Astrocyte (in vitro differentiated cells and primary cell): ENCODE measurements at places on chromosomes 11 and 22.

- DNase-seq, result no peak
Observed at GRCh38 chr11:34458525-34458924, 19.8 kb downstream of the CAT start.

DNA sequence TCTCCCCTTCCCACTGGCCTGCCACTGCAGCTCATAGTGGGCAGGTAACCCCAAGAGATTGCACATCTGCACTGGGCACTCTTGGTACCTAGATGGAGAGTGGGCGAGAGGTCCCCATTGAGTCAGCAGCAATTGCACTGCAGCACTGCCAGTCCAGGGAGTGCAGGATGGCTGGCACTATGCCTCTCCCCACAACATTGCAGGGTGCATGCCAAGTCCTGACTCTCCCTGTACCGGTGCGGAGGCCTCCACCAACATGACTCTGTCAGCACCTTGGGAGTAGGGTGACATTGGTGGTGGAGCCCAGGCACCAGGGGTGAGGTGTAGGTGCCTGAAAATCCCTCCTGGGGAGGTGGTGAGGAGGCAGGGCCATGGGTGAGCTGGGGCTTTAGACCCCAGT lies 82.2 kb downstream of the TRAF6 start:
- DNase-seq, result no peak

DNA sequence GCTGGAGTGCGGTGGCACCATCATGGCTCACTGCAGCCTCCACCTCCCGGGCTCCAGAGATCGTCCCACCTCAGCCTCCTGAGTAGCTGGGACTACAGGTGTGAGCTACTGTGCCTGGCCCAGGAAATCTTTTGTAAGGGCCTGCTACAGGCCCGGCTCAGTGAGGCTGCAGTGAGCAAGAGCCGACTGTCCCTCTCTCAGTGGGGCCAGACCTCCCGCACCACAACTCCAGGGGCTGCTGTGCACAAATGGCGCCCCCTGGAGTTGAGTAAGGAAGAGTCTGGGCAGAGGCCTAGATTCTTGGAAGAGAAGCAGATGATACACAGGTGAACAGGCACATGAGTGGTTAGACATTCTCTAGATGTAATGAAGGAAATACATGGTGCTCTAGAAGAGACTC lies 7.0 kb downstream of the SERHL2 start:
- DNase-seq, result no peak

GRCh38 chr11:15074206-15075161 lies 1.1 kb downstream of the CALCB start:
- peak; percentile 31 for DNase-seq

GRCh38 chr11:23865341-23865975 lies 631.4 kb upstream of the LUZP2 start:
- peak; percentile 22 for DNase-seq

DNA sequence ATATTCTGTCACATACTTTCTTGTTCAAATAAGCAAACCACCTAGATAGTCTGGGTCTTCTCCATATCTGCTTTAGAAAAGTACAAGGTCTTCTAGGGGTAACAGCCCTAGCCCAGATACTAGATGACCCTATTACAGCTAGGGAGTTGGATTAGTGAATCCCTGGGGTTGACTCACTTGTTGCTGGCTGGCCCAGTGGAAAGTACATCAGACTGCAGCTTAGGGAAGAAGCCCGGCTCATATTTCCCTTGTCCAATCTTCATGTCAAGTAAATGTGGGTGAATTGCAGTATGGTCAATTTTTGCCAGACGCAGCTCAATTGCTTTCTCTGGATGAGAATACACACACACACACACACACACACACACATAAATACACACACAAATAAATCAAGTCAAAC lies 79.1 kb upstream of the SCUBE2 start:
- peak; percentile 58 for DNase-seq

- peak; percentile 20 for DNase-seq
Observed at GRCh38 chr11:87290304-87290922, 252.7 kb downstream of the TMEM135 start.

DNA sequence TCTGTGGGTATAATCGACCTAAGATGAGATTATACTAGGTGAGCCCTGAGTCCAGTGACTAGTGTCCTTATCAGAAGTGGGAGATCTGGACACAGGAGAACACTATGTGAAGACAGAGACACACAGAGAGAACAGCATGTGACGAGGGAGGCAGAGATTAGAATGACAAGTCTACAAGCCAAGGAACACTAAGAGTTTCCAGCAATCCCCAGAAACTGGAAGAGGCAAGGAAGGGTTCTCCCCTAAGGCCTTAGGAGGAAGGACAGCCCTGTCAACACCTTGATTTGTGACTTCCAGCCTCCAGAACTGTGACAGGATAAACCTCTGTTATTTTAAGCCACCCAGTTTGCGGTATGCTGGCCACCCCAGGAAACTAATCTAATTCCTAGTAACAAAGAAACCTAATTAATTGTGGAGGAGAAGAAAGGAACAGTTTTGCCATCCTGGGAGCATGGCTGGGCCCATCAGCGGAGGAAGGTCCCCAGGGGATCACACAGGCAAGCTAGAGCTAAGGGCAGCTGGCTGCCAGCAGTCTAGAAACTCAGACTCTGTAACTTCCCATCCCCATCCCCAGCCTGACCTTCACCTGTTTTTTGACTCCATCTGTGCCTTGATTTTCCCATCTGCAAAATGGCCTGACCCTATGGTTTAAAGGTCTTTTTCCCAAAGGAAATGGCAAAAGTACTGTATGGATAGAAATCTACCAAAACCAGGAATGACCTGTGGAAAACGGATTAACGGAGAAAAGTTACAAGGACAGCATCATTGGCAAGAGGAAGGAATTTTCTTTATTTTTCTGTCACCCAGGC lies 10.3 kb upstream of the THOC5 start:
- no peak for DNase-seq

DNA sequence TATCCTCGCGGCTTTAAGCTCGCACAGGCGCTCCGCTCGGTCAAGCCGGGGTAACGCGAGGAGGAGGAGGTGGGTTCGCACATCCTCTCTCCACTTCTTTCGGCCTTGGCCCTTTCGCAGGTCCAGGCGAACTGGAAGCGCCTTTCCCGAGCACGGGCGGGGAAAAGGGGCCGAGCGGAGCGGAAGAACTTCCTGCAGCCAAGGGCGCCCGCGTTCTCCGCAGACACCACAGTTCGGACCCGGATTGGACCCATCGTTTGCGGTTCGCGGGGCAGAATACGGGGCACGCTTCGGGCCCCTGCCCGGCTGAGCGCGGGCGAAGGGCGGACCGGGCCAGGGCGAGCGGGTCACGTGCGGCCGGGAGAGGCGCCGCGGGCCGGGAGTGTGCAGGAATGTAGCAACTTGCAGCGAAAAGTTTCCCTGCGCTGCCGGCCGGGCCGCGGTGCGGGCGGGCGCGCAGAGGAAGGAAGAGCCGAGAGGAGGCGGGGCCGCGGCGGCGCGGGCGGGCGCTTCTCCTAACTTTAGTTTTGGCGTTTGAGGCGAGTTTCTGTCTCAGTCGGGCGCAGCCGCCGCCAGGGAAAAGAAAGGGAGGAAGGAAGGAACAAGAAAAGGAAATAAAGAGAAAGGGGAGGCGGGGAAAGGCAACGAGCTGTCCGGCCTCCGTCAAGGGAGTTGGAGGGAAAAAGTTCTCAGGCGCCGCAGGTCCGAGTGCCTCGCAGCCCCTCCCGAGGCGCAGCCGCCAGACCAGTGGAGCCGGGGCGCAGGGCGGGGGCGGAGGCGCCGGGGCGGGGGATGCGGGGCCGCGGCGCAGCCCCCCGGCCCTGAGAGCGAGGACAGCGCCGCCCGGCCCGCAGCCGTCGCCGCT lies at the start of gene YAP1:
YAP1 (plus strand) TSS at position 552 of the 865 bp plus-strand sequence. CDS start 402 bp downstream, outside the sequence.
- DNase-seq, result peak; percentile 93

DNA sequence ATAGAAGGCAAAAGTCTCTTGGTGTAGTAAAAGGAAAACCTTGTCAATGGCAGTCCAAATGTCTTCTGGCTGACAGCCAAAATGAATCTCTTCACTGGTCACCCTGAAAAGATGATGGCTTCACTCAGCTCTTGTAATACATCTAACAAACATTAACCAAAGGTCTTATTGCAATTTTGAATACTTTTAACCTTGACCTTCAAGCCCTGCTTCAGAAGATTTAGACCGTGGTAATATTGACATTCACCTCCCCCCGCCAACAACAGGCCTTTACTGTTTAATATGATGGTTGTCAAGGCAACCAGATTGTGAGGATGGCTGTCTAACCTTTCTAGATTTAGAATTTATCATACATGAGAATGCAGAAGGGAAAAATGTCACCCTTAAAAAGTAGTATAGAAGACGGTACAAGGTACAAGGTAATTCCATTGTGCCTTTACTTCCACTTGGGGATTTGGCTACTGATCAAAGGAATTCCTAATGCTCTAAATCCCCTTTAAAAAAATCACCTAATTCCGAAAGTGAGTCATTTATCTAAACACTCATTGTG lies 342.3 kb downstream of the LARGE1 start:
- DNase-seq, result peak; percentile 8

- no peak for DNase-seq
Observed at GRCh38 chr22:40504285-40505249, 132.0 kb downstream of the MRTFA start.

DNA sequence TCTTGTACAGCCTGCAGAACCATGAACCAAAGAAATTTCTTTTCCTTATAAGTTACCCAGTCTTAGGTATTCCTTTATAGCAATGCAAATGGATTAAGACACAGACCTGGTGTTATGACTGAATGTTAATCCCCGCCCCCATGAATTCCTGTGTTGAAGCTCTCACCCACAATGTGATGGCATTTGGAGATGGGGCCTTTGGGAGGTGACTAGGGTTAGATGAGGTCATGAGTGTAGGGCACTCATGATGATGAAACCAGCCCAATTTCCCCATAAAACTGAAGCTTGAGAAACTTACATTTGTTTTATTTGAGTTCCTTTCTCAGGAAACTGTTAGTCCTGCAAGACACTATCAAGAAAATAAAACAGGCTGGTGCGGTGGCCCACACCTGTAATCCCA lies 115.8 kb upstream of the THY1 start:
- no peak for DNase-seq

- DNase-seq, result no peak
Observed at GRCh38 chr22:35148866-35149548, 83.0 kb downstream of the ISX start.

DNA sequence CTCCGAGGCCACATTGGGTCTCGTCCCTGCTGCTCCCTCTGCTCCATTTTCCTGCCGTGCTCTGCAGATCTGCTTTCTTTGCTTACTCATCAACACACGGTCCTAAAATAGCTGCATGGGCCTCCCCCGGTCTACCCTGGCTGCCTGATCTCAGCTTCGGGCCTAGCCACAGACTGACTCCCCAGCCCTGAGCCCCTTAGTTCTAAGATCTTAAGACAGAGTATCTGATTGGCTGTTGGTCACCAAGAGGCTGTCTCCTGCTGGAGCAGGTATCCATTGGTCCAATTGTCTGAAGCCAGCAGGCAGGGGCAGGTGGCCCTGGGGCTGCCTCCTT lies 53.7 kb upstream of the NECTIN1 start:
- peak; percentile 62 for DNase-seq

DNA sequence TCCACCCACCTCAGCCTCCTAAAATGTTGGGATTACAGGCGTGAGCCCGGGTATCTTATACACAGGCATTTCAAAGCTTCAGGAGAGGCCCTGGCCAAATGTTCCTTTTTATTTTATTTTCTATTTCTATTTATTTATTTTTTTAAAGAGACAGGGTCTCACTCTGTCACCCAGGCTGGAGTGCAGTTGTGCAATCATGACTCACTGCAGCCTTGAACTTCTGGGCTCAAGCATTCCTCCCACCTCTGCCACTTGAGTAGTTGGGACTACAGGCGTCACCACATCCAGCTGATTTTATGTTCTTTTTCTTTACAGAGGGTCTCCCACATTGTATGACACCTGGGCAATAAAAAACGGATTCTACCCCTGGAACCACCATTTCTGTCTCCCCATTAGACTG lies 71.2 kb downstream of the FBXO7 start:
- DNase-seq, result peak; percentile 44

DNA sequence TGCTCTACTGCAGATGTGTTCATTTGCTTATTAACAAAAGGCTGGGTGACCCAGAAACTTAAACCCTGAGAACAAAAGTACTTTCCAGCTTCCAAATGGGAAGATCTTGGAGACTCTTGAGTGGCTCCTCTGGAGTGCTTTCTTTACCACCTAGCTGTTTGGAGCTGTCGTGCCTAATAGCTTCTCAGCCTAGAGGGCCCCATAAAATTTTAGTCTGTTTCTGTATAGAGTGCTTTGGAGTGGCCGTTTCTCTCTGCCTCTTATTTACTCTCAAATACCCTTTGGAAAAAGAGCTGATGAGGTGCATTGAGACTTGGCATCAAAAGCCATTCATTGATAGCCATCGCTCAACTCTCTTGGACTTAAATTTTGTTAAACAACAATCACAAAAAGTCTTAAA lies 50.7 kb downstream of the ZNRF3 start:
- DNase-seq, result no peak

DNA sequence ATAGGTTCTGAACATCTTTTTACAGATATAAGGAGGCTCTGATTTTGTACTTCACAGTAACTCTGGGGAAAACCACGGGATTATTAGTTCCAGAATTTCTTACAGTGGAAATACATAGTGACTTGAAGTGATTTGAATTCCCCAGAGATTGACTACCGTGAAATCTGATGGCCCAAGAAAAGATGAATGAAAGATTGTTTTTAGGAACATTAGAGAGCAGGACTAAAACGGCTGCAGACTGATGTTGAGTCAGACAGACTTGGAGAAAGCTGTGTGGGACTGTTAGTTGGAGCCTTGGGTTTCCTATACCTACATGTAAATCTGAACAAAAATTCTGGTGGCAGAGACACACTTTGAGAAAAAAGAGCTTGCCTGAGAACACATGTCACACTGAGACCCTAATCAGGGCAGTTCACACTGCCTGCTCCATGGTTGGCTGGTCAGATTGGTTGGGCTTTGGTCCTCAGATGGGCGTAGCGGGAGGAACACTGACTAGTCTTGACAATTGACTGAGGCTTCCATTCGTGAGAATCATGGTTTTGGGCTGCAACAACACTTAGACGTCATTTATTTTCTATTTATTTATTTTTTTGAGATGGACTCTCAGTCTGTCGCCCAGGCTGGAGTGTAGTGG lies 6.8 kb downstream of the PPP6R3 start:
- no peak for DNase-seq

GRCh38 chr11:82092904-82093303 lies 640.8 kb downstream of the FAM181B start:
- no peak for DNase-seq

- DNase-seq, result no peak
Observed at GRCh38 chr11:113681282-113681681, 24.8 kb downstream of the TMPRSS5 start.

- DNase-seq, result peak; percentile 64
Observed at GRCh38 chr11:124174001-124174583, 9.1 kb upstream of the OR10D3 start.

DNA sequence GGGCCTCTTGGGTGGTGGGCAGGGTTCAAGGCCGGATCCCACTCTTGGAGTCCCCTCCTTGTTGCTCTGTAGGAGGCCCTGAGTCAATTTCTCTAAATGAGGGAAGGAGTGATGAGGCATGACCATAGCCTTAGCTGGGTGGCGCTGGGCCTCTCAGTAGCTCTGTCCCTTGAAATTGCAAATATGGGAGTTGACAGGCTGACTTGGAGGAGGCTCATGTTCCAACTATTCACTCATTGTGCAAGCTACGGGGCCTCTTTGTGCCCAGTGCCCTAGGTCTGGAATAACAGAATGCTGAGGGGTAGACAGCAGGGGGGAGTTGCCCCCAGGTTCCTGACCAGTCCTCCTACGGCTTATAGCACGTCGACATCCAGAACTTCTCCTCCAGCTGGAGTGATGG lies 8.0 kb downstream of the SELENOM start:
- no peak for DNase-seq

- DNase-seq, result peak; percentile 33
Observed at GRCh38 chr11:75031771-75032549, 43.2 kb downstream of the NEU3 start.
